H1 (cell line): ENCODE measurements at places on chromosomes 6 and 20.
A peak's percentile ranks its signal among the peaks of the same experiment; 100 is the strongest.

DNA sequence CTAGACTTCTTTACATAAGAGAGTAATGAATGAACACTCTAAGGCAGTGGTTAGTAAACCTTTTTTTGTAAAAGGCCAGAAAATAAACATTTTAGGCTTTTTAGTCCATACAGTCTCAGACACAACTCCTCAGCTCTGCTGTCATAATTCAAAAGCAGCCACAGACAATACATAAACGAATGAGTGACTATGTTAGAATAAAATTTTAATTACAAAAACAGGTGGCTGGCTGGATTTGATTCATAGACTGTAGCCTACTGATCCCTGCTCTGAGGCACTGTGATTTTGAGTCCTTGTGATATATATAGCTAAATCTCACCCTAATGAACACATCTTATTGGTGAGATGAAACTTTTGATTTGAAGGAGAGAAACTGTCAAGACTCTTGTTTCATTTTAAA, 155.1 kb downstream of the AIG1 start:
- H3K36me3 ChIP-seq = no peaks in the 10 kb centered on the region
- no peak overlapping the region for H3K4me3 ChIP-seq
- no peak for DNase-seq

GRCh38 chr6:127980996-127981395, 80.1 kb upstream of the THEMIS start:
- no peak for DNase-seq
- no peak overlapping the region for H3K4me3 ChIP-seq

GRCh38 chr6:149990661-149991471, 27.1 kb downstream of the ULBP1 start:
- H3K27me3 ChIP-seq = peaks cover 67% of the 10 kb centered on the region
- H3K36me3 ChIP-seq = no peaks in the 10 kb centered on the region

DNA sequence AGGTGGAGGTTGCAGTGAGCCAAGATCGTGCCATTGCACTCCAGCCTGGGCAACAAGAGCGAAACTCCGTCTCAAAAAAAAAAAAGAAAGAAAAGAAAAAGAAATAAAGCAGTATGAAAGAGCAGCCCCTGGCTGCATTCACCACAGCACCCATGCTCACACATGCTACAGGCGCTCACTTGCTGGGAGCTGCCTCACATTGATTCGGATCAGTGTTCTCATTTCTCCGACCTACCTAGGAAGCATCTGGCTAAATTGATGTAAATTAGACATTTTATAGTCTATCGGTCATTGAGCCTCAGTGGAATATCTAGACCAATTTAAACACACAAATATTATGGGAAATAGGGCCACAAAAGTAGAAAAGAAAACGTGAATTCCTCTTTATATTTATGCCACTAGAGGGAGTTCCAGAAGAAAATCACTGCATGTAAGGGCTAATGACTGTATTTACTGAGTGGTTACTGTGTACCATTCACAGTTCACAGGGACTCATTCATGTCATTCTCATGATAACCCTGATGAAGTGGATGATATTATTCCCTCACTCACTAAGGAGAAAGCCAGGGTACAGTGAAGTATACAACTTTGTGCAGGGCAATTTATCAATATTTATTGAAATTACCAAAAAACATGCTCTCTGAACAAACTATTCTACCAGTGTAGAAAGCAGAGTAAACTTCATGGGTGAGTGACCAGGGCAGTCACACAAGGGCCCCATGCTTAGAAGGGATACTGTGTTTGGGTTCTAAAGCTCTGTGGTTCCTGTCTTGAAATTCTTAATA, 5.3 kb upstream of the MOG start:
- no peak overlapping the region for H3K4me3 ChIP-seq
- no peaks in the 10 kb centered on the region for H3K27me3 ChIP-seq
- no peak for DNase-seq
- peaks cover 16% of the 10 kb centered on the region for H3K4me1 ChIP-seq
- H3K27ac ChIP-seq = no peak overlapping the region
- H3K36me3 ChIP-seq = no peaks in the 10 kb centered on the region

- no peak for DNase-seq
- H3K36me3 ChIP-seq = no peaks in the 10 kb centered on the region
- peaks cover 3% of the 10 kb centered on the region for H3K4me1 ChIP-seq
- H3K27ac ChIP-seq = no peak overlapping the region
Observed at GRCh38 chr20:58877050-58877975, 24.8 kb downstream of the GNAS start.

- DNase-seq = peak; percentile 81
- H3K27me3 ChIP-seq = no peaks in the 10 kb centered on the region
- H3K27ac ChIP-seq = peak overlapping the region; percentile 70; the same call in 1 of the 2 replicates
- H3K4me3 ChIP-seq = peak overlapping the region; percentile 39
Observed at GRCh38 chr6:52576392-52577021, 353 bp downstream of the TRAM2 start.

DNA sequence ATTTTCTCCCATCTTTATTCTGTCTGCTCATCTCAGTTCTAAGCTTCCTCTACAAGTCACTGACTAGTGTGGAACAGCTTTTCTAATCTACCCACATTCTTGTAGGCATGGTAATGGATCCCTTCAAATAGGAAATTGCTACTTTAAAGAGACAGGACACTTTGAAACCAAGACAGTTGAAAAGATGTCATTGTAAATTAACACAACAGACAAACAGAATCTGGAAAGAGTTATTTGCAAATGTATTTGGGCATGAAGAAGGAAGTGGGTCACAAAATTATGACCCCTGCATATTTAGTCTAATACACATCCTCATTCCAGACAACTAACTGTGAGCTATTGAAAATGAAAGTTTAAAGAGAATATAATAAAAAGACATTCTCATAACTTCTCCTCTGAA, 298.2 kb upstream of the MARCKS start:
- H3K36me3 ChIP-seq = no peaks in the 10 kb centered on the region
- no peaks in the 10 kb centered on the region for H3K4me1 ChIP-seq
- H3K4me3 ChIP-seq = no peak overlapping the region
- no peaks in the 10 kb centered on the region for H3K27me3 ChIP-seq
- no peak overlapping the region for H3K27ac ChIP-seq

- H3K4me3 ChIP-seq = no peak overlapping the region
- H3K27me3 ChIP-seq = no peaks in the 10 kb centered on the region; the same call in 1 of the 2 replicates
- H3K4me1 ChIP-seq = 0 out of 2 replicates have a peak, but pooled peaks cover 4% of the 10 kb centered on the region
- H3K27ac ChIP-seq = no peak overlapping the region
Observed at GRCh38 chr6:1553562-1554083, 56.1 kb upstream of the FOXC1 start.

DNA sequence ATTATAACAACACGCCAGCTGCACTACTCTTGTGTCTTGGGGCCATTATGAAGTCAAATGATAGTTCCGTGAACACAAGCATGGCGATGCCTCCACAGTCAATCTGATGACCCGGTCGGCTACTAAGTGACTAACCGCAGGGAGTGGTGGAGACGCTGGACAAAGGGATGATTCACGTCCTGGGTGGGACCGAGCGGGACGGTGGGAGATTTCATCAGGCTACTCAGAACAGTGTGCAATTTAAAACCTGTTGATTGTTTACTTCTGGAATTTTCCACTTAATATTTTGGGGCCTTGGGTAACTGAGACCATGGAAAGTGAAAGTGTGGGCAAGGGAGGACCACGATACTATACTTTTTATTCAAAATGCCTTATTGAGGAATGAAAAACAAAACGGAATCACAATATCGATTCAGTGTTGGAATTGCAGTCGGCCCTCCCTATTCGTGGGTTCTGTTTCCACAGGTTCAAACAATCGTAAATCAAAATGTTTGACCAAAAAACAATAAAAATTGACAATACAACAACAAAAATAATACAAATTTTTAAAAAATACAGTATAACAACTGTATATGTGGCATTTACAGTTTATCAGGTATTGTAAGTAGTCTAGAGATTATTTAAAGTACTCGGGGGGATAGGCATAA, 66.5 kb downstream of the MYLK4 start:
- H3K36me3 ChIP-seq = no peaks in the 10 kb centered on the region
- no peak overlapping the region for H3K27ac ChIP-seq
- no peaks in the 10 kb centered on the region; the same call in 1 of the 2 replicates for H3K4me1 ChIP-seq
- H3K4me3 ChIP-seq = no peak overlapping the region
- DNase-seq = no peak
- no peaks in the 10 kb centered on the region; the same call in 1 of the 2 replicates for H3K27me3 ChIP-seq

- no peak for DNase-seq
- no peak overlapping the region for H3K4me3 ChIP-seq
- peaks cover 2% of the 10 kb centered on the region for H3K4me1 ChIP-seq
- H3K27ac ChIP-seq = no peak overlapping the region
- no peaks in the 10 kb centered on the region for H3K36me3 ChIP-seq
- H3K27me3 ChIP-seq = no peaks in the 10 kb centered on the region
Observed at GRCh38 chr20:17806739-17807441, 107.1 kb downstream of the BANF2 start.
